Right atrium auricular region (tissue), 2 donors: ENCODE measurements at places on chromosomes 2 and 18.

- no peak for DNase-seq
These were observed 96.6 kb downstream of the PLB1 start for GRCh38 chr2:28592481-28592880.

DNA sequence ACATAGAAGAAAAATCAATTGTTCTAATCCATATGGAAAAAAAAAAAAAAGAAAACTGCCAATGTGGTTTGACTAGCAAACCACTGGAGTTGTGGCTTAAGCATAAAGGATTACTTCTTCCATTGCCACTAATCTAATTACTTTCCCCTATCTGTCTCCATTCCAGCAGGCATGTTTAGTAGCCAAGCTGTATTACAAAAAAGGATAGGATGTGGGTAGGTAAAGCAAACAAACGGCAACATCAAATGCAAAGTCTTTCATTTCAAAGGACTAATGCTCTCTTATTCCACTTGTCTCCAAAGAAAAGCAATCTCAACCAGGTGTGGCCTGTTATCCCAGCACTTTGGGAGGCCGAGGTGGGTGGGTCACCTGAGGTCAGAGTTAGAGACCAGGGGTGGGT is 36.5 kb downstream of the SLC8A1 start:
- DNase-seq = no peak

DNA sequence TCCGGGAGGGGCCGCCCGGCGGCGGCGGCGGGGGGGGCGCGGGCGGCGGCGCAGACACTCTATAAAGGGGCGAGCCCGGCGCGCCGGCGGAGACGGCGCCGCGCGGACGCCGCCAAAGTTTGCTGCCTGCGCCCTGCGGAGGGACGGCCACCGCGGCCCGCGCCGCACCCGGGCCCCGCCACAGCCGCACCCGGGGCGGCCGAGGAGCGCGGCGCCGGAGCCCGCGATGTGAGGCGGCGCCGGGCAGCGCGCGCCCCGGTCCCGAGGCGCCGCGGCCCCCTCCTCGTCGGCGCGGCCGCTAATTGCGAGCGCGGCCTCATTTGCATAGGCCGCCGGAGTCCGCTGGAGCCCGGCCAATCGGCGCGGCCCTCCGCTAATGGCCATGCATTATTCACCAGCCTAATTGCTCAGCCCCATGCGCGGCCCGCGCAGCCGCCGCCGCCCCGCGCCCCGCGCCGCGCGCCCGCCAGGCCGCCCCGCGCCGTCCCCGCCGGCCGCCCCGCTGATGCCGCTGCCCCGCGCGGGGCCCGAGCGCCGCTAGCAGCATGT is at the start of gene SALL3:
SALL3 (plus strand) TSS at position 89 of the 549 bp plus-strand sequence; CDS start at position 546, 457 bp downstream.
- no peak for DNase-seq

GRCh38 chr18:74226156-74226555 is 65.6 kb downstream of the CYB5A start:
- DNase-seq = no peak

DNA sequence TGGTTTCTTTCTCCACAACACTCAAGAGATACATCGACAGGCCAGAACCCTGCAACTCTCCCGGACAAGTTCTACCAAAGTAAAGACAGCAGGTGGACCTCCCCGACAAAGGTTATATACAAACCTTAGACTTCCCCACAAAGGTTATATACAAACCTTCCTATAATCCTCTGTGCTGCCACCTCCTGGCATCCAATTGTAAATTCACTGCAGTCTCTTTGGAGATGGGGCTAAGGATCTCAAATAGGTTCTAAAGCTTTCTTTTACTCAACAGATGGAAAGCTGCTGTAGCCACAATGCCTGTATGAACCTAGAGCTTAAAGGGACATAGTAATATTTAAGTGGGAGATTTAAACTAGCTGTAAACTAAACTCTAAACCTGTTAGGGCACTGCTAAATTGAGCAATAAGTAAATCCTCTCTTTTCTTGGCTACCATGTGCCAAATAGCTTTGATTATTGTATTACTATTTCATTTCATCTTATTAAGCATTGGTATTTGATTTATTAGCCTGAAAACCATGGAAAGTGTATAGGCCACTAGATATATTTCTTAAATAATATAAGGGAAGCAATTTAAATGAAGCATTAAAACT is 9.8 kb upstream of the MREG start:
- DNase-seq = no peak

- no peak for DNase-seq
These were observed 33.6 kb downstream of the ZCCHC2 start for GRCh38 chr18:62556397-62556796.
